Spleen (tissue), 13 donors: ENCODE measurements at places on chromosomes 11 and 22. TPM values are rescaled to one million over a fixed set of nuclear protein-coding genes. Genes with fewer than 3 reads are reported as not detected.
A peak's percentile ranks its signal among the peaks of the same experiment; 100 is the strongest.

MS4A5 gene
- not detected for polyA plus RNA-seq

- DNase-seq, result no peak
- no peaks in the 10 kb centered on the region for H3K4me1 ChIP-seq
- no peak overlapping the region for H3K4me3 ChIP-seq
- H3K27me3 ChIP-seq, result no peaks in the 10 kb centered on the region
Observed at GRCh38 chr11:1793081-1793480, 29.4 kb upstream of the CTSD start.

CRYBB2 gene
- not detected for polyA plus RNA-seq

- DNase-seq, result no peak
- no peaks in the 10 kb centered on the region for H3K4me1 ChIP-seq
- H3K36me3 ChIP-seq, result no peaks in the 10 kb centered on the region
Observed at GRCh38 chr11:104488561-104488960, 324.6 kb upstream of the PDGFD start.

DNA sequence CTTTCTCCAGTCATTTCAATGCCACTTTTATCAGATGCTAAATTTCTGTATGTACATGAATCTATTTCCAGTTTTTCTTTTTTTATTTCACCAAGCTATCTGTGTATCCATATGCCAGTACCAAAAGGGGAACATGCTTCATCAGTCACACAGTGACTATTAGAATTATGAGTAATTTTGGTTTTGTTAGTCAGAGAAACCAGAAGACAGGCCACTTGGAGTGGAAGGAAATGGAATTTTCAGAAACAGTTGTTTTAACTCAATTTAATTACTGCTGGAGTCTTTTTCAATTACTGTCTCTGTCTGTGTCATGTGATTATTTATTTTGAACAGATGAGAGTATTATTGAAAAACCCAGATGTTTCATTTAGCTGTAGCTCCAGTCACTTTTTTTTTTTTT, 84.6 kb upstream of the ANO3 start:
- DNase-seq, result no peak
- no peak overlapping the region for H3K27ac ChIP-seq
- no peak overlapping the region for H3K4me3 ChIP-seq
- no peaks in the 10 kb centered on the region for H3K36me3 ChIP-seq
- H3K27me3 ChIP-seq, result no peaks in the 10 kb centered on the region

- H3K27ac ChIP-seq, result no peak within 1 kb of the TSS
- H3K4me3 ChIP-seq, result no peak within 1 kb of the TSS
- no peaks in the 10 kb centered on the region for H3K4me1 ChIP-seq
- H3K36me3 ChIP-seq, result no peaks in the 10 kb centered on the region
- H3K27me3 ChIP-seq, result peaks cover 4% of the 10 kb centered on the region
Observed at GRCh38 chr11:64590763-64591221, at the start of gene SLC22A12. SLC22A12 (plus strand) TSS chr11:64591220; CDS start chr11:64591557, 337 bp downstream.

GRCh38 chr11:128766591-128767081, 72.8 kb downstream of the FLI1 start:
- H3K27me3 ChIP-seq, result no peaks in the 10 kb centered on the region
- peaks cover 18% of the 10 kb centered on the region for H3K4me1 ChIP-seq
- H3K36me3 ChIP-seq, result peaks cover 91% of the 10 kb centered on the region

DNA sequence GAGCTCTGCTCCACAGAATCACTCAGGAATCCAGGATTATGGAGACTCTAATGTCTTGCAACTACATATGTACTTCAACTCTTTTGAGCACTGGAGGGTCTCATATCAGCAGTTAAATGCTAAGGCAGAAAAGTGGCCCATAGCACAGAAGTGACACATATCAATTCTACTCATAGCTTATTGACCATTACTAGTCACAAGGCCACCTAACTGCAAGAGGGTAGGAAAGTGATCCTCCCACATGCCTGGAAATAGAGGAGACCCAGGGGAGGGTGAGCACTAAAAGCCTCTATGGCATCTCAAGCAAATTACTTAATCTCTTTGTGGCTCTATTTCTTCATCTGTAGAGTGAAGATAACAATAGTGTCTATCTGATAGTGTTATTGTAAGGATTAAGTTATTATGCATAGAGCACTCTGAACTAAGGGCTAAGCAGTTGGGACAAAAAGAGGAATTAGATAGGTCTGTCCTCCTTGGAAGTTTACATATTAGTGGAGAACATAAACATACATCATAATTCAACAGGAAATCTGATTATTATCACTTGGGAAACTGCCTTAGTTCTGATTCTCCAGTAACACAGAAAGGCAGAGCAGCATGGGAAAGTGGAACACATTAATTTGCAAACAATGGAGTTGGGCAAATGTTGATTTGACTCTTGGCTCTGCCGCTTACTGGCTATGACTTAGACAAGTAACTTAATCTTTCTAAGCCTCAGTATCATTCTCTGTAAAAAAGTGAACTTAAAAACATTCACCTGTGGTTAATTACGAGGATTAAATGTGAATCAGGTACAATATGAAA, 25.1 kb upstream of the USP47 start:
- no peaks in the 10 kb centered on the region for H3K27me3 ChIP-seq
- no peak overlapping the region for H3K4me3 ChIP-seq
- DNase-seq, result no peak

CFAP300 gene
- polyA plus RNA-seq, result 0.26 TPM

GRCh38 chr22:24466716-24467328, 28.3 kb upstream of the UPB1 start:
- peak overlapping the region; percentile 65 for H3K27ac ChIP-seq
- no peaks in the 10 kb centered on the region for H3K4me1 ChIP-seq
- no peak for DNase-seq
- H3K36me3 ChIP-seq, result no peaks in the 10 kb centered on the region
- no peak overlapping the region for H3K4me3 ChIP-seq

- H3K36me3 ChIP-seq, result no peaks in the 10 kb centered on the region
- no peak overlapping the region for H3K27ac ChIP-seq
- peak overlapping the region; percentile 74 for H3K4me3 ChIP-seq
- H3K4me1 ChIP-seq, result peaks cover 8% of the 10 kb centered on the region
- DNase-seq, result peak; percentile 85
- H3K27me3 ChIP-seq, result no peaks in the 10 kb centered on the region
Observed at GRCh38 chr11:59754494-59754858, 700 bp upstream of the STX3 start.

MFRP gene
- polyA plus RNA-seq, result 0.03 TPM

- no peaks in the 10 kb centered on the region for H3K36me3 ChIP-seq
- H3K4me3 ChIP-seq, result no peak overlapping the region
- H3K27me3 ChIP-seq, result no peaks in the 10 kb centered on the region
- H3K27ac ChIP-seq, result no peak overlapping the region
Observed at GRCh38 chr11:95419915-95420314, 188.9 kb upstream of the SESN3 start.

OR5B3 gene
- not detected for polyA plus RNA-seq

DNA sequence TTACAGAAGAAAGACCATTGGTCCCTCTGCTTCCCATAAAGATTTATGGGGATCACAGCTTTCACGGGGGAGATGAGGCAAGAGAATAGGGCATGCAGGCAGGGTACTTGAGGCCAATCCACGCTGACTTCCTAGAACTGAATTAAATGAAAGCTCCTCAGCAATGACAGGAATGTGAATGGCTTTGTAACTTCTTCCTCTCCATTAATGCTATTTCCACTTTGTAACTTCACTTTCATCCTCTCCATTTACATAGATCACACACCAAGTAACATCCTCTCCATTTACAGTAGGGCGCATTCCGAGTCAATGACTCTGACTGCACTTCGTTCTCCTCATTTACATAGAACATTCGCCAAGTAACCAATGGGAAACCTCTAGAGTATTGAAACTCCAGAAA, 89.8 kb downstream of the PIWIL4 start:
- no peak for DNase-seq
- no peak overlapping the region for H3K4me3 ChIP-seq
- H3K36me3 ChIP-seq, result no peaks in the 10 kb centered on the region
- H3K27me3 ChIP-seq, result no peaks in the 10 kb centered on the region

CRACR2B gene
- 34.1 TPM for polyA plus RNA-seq

GRCh38 chr11:74005721-74006517, 3.0 kb downstream of the UCP3 start:
- no peaks in the 10 kb centered on the region for H3K36me3 ChIP-seq
- H3K27me3 ChIP-seq, result no peaks in the 10 kb centered on the region
- DNase-seq, result peak; percentile 72
- H3K4me1 ChIP-seq, result peaks cover 35% of the 10 kb centered on the region
- no peak overlapping the region for H3K4me3 ChIP-seq

MRGPRX4 gene
- not detected for polyA plus RNA-seq

DNA sequence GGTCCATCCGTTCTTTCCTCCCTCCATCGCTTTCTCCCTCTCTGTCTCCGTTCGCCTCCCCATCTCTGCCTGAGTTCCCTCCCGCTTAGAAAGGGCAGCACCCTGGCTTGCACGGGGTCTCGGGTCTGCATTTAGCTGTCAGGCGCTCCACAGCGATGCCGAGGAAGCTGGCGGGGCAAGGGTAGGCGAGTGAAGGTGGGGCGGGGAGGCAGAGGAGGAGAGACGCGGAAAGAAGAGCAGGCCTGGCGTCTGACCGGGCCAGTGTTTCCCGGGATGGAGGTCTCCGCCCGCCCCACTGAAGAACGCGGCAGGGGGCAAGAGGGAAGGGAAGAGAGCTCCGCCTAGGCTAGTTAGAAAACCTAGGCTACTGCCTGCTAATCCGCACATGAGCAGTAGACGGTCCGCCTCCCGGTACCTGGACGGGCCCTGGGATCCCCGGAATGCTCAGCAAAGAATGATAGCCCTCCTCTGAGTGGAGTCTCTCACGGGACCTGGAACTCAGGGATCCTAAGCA, 3922.5 kb upstream of the OR11H1 start:
- peak; percentile 76 for DNase-seq
- no peak overlapping the region for H3K27ac ChIP-seq
- H3K4me3 ChIP-seq, result no peak overlapping the region
- no peaks in the 10 kb centered on the region for H3K27me3 ChIP-seq

GRCh38 chr11:9141186-9141585, 49.8 kb upstream of the SCUBE2 start:
- H3K27me3 ChIP-seq, result no peaks in the 10 kb centered on the region
- H3K4me1 ChIP-seq, result peaks cover 36% of the 10 kb centered on the region
- H3K4me3 ChIP-seq, result no peak overlapping the region
- no peak for DNase-seq
- H3K27ac ChIP-seq, result no peak overlapping the region

KDM4E gene
- polyA plus RNA-seq, result not detected

PLAAT4 gene
- 105 TPM for polyA plus RNA-seq

GRCh38 chr11:33624083-33624482, 76.5 kb downstream of the C11orf91 start:
- no peaks in the 10 kb centered on the region for H3K4me1 ChIP-seq
- no peak for DNase-seq
- no peaks in the 10 kb centered on the region for H3K27me3 ChIP-seq
- H3K27ac ChIP-seq, result no peak overlapping the region

DNA sequence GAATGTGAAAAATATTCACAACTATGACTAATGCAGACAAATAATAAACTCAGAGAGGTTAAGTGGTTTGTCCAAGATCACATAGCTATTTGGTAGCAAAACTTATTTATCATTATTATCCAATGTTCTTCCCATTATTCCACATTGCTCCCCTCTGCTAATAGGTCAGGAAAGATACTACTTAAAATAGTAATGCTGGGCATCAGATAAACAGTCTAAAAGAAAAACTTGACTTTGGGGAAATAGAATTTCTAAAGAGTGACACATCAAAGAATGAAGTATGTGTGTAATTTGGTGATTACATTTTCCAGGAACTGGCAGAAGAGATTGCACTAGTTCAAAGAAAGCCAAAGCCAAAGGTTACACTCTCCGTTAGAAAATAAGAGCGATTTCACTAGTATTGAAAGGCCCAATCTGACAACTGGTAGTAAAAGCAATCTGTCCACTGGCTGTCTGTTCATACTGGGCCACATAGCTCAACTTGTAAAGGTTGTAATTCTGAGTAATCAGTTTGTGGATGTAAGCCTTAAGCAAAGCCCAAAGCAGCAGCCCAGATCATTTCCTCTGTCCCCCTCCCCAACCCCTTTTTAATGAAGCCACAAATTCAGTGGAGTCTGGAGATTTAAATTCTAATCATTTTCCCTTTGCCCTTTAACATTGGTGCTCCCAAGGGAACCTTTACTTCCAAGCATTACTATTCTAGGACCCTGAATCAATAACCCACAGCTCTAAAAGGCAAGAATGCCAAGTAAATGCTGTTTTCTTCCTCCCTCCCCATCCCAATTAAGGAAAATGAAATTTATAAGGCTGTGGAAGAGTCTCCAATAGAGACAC, 283.5 kb downstream of the TTC28 start:
- H3K4me1 ChIP-seq, result no peaks in the 10 kb centered on the region
- H3K4me3 ChIP-seq, result no peak overlapping the region
- H3K27me3 ChIP-seq, result no peaks in the 10 kb centered on the region
- no peak for DNase-seq
- no peaks in the 10 kb centered on the region for H3K36me3 ChIP-seq

NLRP6 gene
- polyA plus RNA-seq, result 0.15 TPM

SCN3B gene
- 0.09 TPM for polyA plus RNA-seq

TRIM49 gene
- not detected for polyA plus RNA-seq

GRCh38 chr11:66321606-66322005, 4.8 kb upstream of the CD248 start:
- DNase-seq, result no peak
- H3K36me3 ChIP-seq, result no peaks in the 10 kb centered on the region
- H3K27ac ChIP-seq, result no peak overlapping the region
- H3K4me3 ChIP-seq, result no peak overlapping the region
- peaks cover 4% of the 10 kb centered on the region for H3K27me3 ChIP-seq
